ENCODE measurements at places on chromosomes 2 and 18.

DNA sequence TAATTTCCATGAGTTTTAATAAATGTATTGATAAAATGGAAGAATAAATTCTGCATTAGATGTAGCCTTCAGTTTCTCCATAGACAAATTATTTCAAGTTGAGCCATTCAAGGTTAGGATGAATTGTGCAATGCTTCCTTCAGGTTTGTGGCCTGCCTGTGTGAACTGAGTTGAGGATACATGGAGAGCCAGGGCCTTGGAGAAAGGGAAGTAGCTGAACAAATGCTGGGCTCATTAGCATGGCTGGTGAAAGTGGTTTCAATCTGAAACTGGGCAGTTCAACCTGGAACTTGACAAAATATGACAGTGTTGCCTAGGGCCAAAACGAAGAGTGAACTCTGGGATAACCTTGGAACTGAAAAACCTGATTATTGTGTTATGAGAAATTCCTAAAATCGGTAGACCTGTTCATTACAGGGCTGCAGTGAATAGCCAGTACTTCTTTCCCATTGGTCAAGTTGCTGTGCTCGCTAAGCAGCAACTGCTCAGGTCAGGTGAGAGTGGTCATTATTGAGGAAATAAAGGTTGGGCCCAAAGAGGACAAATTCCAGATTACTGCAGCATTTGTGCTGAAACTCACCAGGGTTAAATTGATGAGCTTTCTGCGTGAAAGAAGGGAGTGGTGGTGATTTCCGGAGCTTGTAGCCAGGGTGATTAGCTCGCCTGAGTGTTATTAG, 12.7 kb downstream of the INPP1 start:
- DNase-seq = no peak

GRCh38 chr2:43484323-43484930, 111.4 kb downstream of the THADA start:
- no peak for DNase-seq

DNA sequence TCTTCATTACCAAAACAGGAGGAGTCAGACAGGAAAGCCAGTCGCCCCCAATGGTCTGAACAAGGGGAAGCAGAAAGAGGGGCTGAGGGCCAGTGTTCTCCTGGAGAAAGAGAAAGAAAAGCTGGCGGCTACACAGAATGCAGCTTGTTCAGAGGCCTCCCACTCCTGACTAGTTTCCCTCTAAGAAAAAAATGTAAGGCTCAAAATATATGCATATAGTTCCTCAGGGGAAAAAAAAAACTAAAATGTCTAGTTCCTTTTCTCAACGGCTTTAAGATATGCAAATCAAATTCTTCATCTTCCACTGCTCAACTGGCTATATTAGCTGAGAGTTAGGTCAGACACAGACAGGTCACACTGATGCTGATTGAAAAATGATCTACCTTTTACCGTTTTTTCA, 18.6 kb downstream of the MBOAT2 start:
- no peak for DNase-seq

- no peak for DNase-seq
Observed at GRCh38 chr18:389658-390357, 110.7 kb downstream of the COLEC12 start.

DNA sequence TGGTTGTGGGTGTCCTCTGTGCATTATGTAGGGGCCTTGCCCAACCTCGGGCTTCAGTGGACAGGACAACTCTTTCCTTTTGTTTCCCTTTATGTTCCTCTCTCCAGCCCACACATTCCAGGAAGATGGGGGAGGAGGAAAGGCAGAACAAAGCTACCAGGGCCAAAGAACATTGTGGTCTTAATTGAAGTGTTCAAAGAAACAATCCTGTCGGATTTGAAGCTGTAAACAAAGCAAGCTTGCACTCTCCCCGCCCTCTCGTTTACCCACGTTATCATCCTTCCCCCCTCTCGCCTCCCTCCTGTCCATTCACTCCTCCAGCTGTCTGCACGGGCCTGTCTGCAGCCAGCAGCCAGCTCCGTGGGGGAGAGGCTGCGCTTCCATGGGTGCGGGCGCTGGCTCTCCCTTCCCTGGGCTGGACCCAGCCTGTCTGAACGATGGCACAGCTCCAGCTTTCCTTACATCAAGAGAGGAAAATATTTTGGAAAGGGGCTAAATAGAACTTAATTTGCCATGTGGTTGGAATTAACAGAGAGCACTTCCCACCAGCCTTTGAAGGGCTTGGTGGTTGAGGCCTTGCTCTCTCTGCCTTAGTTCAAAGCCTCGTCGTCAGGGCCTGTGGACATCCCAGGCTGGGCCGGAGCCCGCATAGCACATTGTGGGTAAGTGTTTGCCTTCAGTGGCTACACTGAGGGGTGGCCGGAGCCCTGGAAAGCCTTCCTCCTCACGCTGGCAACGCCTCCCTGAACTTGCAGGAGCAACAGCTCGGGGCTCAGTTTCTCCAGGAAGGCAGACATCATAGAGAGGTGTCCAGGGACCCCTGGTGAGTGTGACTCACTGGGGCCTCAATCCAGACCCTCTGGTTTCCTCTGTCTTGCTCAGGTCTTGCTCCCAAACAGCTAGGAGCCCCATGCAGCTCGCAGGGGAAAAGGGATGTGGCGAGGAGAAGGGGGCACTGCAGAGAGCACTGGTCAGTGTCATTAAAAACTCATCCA, 60.6 kb upstream of the HS6ST1 start:
- DNase-seq = no peak

DNA sequence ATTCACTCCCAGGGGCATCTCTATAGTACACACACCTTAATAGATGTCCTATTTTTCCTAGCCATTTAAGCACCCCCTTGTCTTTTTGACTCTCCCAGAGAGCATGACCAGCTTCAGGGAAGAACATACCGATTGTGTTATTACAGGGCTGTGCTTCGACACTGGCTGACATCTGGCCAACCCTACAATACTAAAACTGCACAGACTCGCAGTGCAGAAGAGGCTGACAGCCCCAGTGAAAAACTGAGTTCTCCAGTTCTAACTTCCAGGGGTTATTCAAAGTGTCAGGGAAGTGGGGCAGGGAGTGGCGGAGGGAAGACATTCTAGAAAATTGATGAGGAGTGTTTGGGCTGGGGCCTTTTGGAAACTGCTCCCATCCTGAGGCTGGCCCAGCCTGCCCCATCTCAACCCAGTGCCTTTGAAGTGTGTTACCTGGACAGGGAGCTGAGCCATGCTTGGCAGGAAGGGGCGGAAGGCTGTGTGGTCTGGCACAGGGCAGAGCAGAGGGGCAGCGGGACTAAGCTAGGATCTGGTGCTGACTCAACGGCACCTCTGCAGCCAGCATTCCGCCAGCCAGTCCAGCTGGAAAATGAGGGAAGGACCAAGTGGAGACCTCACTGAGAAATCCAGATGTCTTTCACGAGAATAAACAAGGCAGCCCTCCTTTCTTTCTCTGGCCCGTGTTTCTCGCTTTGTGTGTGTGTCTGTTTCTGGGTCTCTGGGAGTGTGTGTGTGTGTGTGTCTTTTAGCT, 15.4 kb upstream of the IGFBP5 start:
- DNase-seq = no peak

DNA sequence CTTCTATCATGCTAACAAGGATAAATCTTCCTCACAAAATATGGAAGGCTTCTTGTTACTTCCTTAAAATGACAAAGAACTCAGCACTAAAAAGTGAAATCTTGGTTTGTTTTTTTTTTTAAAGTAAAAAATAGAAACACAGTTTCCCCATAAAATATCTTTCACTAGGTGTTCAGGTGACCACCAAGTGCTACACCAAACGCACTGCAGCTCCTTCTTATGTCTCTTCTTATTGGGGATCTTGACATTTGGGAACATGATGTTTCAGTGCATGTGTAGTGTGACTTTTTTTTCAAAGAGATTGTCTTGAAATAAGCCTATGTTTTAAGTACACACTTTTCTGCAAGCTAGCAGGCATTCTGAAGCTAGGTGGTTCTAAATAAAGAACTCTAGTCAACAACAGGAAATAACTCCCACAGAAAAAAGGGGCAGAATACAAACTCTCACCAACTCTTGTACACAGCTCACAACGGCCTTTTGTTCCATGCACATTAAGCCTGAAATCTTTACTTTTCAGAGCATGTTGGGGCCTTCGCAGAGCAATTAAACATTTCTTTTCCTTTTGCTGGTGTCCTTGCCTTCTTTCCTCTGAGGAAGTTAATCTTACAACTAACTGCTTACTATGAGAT, 13.2 kb upstream of the SERTAD2 start:
- DNase-seq = no peak

DNA sequence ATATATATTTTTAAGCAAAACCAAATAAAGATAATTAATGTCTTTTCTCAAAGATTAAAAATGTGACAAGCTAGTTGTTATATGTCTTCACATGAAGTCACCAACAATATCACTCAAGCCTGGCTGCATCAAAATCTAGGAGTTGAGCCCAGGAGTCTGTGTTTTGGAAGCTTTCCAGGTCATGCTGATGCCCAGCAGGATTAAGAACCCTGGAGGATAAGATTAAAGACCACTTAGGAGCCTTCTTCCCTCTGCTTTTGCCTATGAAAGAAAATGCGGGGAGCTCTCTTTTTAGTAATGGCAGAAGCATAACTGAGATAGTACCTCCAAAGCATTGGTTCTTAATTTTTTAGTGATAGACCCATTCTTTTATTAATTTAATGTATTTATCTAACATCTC, 157.4 kb downstream of the ASXL3 start:
- no peak for DNase-seq

GRCh38 chr2:27096748-27097297, 10.3 kb downstream of the KHK start:
- DNase-seq = no peak

GRCh38 chr18:26307161-26307773, 81.0 kb downstream of the TAF4B start:
- DNase-seq = no peak

- no peak for DNase-seq
Observed at GRCh38 chr2:124354466-124354865, 329.4 kb downstream of the CNTNAP5 start.

DNA sequence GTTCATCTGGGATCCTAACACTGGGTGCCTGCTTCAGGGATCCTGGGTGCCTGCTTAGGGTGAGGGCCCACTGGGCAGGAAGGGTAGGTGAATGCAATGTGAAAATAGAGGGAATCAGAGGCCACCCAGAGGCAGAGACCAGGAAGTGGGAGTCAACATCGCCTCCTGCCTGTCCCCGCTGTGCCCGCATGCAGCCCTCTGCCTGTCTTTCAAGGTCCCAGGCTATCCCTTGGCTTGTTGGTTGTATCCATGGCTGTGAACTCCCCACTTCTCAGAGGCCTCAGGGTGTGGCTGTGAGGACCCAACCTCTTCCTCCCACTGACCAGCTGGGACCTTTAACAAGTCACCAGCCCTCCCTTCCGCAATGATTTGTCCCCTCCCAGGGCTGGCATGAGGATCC, 26.5 kb downstream of the PSD4 start:
- DNase-seq = no peak

Measured in stimulated activated CD4-positive, alpha-beta T cell treated with anti-CD3 and anti-CD28 coated beads, TNF-alpha, amount 100 ng/mL, for 24 hours (primary cell).